Mucosa of gallbladder (tissue), 1 donor: ENCODE measurements at places on chromosomes 1 and 21. TPM values are rescaled to one million over a fixed set of nuclear protein-coding genes. Genes with fewer than 3 reads are reported as not detected.

DNA sequence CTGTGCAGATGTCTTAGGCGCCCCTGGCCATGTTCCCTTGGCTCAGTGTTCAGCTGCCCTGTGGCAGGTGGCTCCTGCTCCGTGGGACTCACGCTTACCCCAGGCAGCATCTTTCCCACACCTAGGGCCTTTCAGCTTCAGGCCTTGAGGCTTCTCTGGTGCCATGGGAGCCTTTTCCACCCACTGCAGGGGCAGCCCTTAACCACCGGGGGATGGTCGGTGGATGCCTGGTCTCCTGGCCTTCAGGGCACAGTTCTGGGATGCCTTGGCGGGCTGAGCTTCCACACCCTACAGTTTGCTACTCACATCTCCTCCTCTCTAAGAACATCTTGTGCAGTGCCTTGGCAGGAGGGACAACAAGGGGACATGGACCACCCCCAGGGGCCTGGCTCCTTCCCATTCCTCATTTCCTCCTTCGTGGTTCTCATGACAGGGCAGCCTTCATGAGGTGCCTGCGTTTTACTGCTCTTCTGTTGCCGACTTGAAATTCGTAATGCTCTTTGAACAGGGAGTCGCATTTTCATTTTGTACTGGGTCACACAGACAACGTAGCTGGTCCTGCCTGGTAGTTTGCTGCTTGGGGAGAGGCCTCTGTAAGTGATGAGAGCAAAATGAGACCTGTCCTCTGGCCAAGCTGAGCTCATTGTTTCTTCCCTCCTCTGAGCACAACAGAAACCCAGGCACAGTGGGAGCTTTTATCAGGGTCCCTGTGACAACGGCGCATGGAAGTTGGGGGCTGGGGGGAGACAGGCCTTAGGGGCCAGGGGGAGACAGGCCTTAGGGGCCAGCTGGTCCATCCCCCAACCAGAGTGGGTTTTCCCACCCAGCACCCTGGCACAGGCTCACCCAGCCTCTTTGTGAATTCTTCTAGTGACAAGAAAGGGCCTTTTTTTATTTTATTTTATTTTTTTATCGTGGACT is 62.0 kb upstream of the NEK2 start:
- no peak for DNase-seq

Gene HHIPL2
- 2.0 TPM for total RNA-seq

DNA sequence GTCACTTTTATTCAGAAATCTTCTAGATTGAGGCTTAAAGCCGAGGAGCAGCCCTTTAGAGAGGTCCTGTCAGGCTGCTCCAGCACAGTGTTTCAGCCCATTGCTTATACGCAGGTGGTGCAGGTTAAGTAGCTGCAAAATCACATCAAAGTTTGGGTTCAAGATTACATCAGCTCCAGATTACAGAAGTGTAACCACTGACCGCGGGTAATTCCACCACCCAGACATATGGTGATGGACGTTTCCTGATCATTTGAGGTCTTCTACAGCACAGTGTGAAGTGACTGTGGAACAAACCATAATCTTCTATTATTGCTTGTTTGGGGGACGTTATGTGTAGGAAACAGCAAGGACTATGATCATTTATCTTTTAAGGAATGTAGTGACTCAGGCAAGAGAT is 11.8 kb downstream of the C1orf115 start:
- no peak for DNase-seq

Gene NUDC
- 70.8 TPM for total RNA-seq

DNA sequence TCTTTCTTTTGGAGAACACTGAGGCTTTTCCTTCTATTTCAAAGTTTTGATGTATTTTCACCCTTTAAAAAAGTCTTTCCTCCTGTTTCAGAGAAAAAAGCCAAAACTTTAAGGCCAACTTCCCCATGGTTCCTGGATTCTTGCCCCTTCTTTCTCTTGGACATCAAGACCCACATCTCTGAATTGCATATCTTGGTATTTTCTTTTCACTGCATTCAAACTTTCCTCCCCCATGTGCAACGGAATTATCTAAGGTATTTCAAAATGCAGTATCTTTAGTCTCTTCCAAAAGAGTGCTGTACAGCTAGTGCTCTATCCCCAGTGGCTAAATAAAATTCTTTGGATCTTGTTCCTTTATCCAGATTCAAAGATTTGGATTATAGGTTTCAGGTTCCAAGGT is 81.1 kb upstream of the TSPAN2 start:
- DNase-seq: no peak

Gene FAM163A
- total RNA-seq: 5.1 TPM

DNA sequence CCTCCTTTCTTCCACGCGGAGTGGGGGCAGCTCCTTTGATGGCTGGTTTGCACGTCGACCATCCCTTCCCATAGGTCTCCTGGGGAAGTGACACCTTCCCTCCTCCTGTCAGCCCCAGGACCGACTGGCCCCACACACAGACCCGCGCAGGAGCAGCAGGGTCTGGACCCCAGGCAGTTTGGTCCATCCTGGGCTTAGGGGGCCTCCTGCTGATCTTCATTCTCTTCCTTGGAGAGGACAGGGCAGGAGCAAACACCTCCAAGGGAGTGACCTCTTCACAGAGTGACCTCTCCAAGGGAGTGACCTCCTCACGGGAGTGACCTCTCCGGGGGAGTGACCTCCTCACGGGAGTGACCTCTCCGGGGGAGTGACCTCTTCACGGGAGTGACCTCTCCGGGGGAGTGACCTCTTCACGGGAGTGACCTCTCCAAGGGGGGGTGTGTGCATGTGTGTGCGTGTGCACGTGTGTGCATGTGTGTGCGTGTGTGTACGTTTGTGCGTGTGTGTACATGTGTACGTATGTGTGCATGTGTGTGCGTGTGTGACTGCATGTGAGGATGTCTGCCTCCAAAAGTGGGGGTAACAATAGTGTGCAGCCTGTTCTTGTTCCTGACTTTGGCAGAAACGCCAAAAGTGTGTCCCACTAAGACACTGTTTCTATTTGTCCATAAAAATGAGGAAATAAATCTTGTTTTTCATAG is 29.8 kb downstream of the COL6A1 start:
- no peak for DNase-seq

GRCh38 chr1:43247256-43247921 is 22.4 kb upstream of the TMEM125 start:
- DNase-seq: no peak

DNA sequence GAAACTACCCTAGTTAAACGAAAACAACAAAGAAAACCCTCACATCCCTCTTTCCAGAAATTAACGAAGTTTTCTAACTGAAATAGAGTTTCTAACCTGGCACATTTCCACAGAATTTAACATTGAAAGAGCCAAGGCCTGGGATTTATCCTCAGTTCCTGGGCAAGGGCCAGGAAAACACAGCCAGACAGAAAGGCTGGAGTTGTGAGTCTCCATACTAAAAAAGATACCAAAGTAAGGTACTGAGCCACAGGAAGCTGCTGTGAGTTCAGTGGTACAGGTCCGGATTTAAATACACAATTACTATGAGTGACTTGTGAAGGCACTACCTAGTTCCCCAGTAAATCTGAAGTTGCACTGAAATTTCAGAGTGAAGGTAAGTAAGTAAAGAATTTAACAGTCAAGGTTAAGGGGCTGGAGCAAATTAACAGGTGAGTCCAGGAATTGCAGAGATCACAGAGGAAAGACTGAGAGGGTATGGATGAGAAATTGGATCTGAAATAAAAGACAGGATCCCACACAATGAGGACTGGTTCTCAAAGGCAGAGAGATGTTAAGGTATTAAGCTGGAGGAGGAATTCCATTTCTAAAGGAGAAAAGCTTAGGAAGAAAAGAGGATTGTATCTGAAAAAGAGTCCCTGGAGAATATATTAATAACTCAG is 905 bp downstream of the LIX1L start:
- no peak for DNase-seq

DNA sequence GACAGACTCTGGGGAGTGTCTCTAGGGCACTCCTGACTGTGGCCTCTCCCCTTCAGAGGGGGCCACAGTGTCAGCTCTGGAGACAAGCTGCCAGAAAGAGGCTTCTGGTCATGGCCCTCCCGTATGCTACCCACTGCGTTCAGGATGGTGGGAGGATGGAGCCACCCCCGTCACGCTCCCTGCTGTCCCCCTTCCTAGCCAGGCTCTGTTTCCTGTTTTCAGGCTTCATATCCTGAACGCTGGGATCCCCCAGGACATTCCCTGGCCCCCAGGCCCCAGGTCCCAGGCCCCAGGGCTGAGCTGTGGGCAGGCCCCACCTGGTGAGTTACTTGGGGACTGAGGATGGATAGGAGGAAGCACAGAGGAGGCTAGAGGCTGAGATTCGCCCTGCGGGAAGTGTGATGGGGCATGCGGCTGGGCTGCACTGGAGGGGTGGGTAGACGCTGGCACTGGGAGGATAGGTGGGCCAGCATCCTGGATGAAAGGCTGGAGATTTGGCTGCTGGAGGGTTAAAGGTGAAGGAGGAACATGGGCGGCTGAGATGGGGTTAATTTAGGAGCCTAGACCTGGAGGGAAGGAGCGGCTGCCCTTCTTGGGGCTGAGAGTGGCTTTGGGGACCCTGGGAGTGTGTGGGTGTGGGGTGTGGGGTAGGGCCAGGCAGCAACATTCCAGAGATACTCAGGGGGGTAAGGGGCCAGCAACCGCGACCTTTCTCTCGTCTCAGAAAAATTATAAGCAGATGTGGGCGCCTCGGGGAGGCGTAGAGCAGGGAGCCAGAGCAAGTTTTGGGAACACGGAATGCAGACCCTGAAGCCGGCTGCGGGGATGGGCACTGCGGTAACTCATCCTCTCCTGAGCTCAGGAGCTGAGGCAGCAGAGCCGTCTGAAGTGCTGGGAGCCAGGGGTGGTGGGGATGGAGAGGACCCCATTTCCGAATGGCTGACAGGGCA is 8.7 kb downstream of the PEAR1 start:
- DNase-seq: no peak

Gene FDPS
- total RNA-seq: 269 TPM
